ENCODE measurements at places on chromosomes 7 and 10.

GRCh38 chr10:118563373-118563890, 32.0 kb downstream of the PRLHR start:
- DNase-seq, result no peak

DNA sequence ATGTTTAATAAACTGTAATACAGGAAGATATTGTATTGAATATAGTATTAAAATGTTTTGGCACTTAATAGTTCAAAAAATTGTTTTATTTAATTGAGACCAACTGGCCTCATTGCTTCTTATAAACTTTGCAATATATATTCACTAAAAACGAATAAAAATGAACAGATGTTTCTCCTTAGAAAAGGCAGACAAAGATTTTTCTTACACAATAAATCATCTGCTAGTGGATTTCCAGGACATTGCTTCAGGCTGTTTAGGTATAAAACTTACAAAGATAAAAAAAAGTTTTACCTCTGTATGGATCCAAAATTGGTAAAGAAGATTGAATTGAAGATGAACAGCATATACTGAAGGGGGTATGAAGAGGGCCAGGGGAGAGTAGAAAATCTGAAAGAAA, 143.6 kb downstream of the AGMO start:
- no peak for DNase-seq

- no peak for DNase-seq
These were observed 88.4 kb downstream of the CCDC71L start for GRCh38 chr7:106572394-106573124.

DNA sequence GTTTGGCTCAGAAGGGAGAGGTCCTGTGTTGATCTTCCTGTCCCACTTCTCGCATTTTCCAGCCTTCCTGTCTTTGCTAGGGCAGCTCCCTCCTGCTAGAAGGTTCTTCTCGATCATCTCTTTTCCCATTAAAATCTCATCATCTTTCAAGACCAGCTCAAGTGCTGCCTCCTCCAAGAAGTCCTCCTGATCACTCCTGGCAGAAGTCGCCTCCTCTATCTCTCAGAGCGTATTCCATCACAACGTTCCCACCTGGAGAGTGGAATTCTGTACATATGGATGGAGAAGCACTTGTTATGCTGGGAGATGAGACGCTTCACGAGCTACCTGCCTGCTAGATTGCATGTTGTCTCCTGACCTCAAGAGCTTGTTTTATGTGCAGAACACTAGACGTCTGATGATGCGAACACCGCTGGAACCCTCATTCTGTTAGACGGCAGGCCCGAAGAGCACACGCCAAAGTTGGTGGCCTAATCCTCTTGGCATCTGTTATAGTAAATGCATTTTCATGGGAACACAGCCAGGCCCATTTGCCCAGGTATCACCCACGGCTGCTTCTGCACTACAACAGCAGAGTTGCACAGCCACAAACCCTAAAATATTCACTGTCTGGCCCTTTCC, 68.0 kb upstream of the INSIG1 start:
- no peak for DNase-seq

DNA sequence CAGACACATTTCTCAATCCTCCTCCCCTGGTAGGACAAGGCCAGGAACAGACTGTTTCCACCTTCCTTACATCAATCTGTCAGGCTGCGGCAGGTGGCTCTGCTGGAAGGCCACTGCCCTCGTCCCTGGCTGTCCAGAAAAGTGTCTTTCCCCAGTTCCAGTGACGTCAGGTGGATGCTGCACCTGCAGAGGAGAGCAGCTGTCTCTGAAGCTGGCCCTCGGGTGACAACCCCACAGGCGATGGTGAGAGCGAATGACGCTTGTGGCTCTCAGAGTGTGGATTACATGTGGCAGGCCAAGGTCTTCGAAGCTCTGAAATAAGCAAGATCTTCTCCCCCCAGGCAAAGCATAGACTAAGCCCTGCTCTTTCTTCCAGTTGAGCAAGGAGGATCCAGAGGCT, 146.9 kb upstream of the RET start:
- DNase-seq, result no peak

DNA sequence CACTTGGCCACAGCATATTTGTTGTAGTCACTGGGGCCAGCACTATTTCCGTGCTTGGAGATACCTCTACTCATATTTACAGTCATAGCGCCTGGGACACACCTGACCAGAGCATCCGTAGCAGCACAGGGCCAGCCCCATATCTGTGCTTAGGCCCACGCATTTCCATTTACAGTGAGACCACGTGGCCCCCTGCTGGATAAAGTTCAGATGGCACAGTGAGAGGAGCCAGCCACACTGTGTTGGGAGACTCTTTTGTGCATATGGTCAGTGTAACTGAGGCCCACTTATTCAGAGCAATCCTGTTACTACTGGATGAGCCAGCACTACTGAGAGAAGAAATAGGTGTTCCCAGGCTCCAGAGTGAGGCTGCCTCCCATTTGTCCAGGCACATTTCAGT, 455.3 kb downstream of the REEP3 start:
- DNase-seq, result no peak

DNA sequence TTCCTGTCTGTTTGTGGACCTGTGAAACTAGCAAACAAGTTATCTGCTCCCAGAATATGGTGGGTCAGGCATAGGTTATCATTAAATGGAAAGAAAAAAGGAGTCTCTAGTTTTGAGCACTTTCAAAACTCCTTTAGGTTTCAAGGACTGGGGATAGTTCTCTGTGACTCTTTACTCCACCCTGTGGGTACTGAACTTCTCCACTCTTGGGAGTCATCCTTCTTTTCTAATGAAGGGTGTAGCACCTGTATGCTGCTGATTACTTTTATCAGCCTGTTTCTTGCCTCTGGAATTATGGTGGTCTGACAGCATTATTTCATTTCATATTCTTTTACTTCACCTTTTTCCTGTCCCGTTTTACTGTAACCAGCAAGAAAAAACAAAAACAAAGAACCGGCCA, 6.7 kb downstream of the GNAI1 start:
- no peak for DNase-seq

DNA sequence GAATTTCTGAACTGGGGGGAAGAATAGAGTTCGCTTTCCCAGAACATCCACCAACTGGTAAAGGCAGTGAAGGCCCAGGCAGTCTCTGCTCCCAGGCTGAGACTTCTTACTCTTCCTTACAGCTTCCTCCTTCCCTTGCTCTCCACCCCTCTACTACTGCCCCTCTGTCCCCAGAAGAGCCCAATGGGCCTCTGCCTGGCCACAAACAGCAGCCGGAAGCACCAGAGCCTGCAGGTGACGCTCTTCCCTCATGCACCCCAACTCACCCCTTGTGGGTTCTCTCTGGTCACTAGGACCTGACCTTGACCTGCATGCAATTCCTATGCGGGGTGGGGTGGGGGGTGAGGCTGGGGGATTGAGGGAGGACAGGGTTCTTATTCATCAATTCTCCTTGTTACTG, 16.5 kb downstream of the FAM131B start:
- no peak for DNase-seq

DNA sequence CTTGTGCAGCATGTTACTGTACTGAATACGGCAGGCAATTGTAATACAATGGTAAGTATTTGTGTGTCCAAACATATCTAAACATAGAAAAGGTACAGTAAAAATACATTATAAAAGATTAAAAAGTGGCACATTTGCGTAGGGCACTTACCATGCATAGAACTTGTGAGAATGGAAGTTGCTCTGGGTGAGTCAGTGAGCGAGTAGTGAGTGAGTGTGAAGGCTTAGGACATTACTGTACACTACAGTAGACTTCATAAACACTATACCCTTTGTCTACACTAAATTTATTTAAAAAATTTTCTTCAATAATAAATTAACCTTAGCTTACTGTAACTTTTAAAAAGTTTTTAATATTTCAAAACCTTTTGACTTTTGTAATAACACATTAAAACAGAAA, 37.5 kb downstream of the BPGM start:
- DNase-seq, result no peak

- DNase-seq, result no peak
These were observed 139.7 kb downstream of the HTR7 start for GRCh38 chr10:90718182-90718581.

DNA sequence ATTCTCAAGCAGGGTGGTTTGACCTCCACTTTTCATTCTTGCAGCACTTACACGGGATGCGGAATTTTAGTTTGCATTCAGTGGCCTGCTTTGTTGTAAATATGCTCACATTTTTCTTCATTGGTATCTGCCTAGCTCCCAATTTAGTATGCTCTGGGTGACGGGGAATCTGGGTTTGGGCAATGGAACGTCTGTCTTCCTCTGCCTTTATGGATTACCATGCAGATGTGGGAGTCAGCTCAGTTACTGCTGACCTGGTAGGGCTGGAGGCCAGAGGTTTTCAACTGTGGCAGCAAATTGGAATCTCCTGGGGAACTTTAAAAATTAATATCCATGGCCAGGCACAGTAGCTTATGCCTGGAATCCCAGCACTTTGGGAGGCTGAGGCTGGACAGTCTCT, 161.6 kb downstream of the CAMK1D start:
- DNase-seq, result no peak

- DNase-seq, result no peak
These were observed 69.1 kb downstream of the VPS41 start for GRCh38 chr7:38839851-38840250.

DNA sequence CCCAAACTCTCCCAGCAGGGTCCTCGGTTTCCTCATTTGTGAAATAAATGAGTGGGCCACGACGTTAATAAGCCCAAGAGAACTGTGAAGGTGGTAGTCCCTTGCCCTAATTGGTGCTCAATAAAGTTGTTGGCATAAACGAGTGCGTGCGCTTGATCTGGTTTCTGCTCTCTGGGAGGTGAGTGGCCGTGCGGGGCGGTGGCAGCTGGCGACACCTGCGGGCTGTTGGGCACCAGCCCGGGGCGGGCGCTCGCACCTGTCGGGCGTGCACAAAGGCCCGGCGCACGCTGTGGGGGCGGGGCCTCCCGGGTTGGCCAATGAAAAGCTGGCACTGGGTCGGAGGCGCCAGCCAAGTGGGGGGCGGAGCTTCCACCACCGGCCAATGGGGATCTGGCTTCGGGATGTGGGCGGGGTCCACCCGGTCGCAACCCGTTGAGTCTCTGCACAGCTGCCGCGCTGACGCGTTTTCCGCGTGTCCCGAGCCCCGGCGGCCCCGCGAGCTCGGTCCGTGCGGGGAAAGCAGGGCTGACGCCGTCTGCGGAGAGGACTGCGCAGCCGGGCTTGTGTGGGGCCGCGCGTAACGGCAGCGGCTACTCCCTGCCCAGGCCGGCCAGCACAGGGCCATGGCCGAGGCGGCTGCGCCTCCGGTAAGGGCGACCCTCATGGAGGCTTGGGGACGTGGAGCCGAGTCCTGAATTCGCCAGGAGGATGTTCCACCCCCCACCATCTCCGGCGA, 23.0 kb downstream of the ZNF783 start:
- DNase-seq, result peak; percentile 99

GRCh38 chr10:646118-646524, 43.3 kb downstream of the DIP2C start:
- no peak for DNase-seq

GRCh38 chr10:28326516-28327490, 23.9 kb upstream of the MPP7 start:
- DNase-seq, result no peak

DNA sequence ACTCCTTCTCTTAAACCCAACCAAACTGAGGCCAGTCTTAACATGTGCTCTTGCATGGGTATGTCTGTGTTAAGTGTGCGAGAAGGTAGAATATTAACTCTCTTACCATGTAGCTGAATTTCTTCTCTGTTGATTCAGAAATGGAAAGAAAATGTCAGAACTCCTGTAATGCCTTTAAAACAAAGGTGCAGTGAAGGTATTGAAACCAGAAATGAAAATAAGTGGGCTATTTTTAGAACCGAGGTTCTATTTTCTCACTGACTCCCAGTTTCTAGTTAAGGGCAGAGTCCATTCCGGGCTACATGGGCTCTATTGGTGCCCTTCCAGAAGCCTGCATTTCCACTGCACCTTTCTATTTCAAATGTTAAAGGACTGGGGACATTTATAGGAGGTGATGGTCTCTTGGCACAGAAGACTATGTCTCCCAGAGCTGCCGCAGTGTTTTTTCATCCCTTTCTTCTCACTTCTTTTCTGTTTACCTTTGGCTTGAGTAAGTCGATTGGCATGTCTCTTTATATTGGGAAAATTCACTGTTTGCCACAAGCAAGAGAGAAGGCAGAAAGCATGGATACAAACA, 174.9 kb downstream of the LRMDA start:
- no peak for DNase-seq

DNA sequence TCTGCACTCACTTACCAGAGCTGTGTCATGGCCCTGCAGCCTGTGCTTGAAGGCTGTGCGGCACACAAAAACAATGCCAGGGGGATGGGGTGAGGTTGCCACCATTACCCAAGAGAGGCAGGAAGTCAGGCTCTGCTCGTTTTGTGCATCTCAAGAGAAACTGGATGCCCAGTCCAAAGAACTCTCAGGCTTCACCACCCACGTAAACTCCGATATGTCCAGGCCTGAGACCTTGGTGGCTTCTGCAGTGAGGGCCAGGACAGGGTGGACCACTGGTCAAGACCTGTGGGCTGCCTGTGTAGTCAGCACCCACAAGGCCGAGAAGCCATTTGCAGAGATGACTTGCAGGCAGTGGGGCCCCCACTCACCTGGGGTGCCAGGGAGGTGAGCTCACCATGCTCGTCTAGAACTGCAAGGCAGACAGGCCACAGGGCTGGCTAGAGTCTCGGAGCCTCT, 54.7 kb upstream of the EBF3 start:
- DNase-seq, result no peak

DNA sequence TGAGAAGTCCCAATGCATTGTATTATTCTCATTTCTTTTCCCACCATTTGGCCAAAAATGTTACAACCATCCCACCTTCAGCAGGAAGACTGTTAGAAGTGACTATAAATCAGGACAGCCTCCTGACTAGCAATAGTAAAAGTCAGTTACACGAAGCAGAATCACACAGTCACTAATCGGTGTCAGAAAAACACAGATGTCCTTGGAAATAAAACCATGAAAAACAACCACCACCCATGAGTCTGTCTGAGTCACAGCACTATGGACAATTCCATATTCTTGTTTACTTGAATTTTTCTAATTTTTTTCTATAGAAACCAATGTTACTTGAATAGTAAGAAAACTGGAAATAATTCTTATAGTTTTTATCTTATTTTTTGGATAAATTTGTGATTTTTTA, 81.9 kb upstream of the FRMD4A start:
- no peak for DNase-seq

- DNase-seq, result no peak
These were observed 169.5 kb downstream of the FANK1 start for GRCh38 chr10:126065751-126066377.

DNA sequence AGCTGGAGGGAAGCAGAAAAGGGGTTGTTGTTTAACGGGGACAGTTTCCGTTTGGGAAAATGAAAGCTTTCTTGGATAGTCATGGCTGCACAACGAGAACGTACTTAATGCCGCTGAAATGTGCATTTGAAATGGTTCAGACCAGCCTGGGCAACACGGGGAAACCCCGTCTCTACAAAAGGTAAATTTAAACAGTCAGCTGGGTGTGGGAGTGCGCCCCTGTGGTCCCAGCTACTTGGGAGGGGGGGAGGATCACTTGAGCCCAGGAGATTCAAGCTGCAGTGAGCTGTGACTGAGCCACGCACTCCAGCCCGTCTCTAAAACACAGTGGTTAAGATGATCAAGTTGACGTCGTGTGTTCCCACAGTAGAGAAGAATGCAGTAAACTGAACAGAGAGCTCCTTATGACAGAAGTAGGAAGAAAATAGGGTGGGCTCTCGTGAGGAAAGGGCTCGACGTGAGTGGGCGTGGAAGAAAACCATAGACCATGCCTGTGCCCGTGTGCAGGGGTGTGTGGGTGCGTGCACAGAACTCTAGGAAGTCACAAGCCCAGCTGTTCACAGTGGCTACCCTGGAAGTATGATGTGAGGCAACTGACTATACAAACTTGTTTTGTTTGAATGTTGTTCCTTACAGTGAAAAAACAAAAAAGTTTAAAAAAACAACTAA, 4.1 kb upstream of the FUOM start:
- no peak for DNase-seq

GRCh38 chr10:89438525-89438924, 24.2 kb downstream of the IFIT5 start:
- no peak for DNase-seq
